G401 (cell line): ENCODE measurements at places on chromosomes 1 and 21.

DNA sequence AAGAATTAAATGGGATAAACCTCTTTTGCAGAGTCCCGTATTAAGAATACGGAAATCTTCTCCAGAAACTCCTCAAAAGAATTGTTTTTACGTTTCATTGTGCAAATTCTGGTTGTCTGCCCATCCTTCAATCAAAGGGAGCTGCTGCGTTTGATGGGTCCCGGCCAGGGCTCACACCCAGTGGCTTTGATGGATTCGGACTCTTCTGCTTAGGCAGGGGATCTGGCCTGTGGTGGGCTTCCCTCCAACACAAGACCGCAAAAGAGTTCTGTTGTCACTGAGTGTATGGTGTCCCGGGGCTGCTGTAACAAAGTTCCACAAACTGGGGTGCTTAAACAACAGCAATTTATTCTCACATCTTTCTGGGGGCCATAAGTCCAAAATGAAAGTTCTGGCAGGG is 402.0 kb downstream of the PCP4 start:
- DNase-seq, result no peak

DNA sequence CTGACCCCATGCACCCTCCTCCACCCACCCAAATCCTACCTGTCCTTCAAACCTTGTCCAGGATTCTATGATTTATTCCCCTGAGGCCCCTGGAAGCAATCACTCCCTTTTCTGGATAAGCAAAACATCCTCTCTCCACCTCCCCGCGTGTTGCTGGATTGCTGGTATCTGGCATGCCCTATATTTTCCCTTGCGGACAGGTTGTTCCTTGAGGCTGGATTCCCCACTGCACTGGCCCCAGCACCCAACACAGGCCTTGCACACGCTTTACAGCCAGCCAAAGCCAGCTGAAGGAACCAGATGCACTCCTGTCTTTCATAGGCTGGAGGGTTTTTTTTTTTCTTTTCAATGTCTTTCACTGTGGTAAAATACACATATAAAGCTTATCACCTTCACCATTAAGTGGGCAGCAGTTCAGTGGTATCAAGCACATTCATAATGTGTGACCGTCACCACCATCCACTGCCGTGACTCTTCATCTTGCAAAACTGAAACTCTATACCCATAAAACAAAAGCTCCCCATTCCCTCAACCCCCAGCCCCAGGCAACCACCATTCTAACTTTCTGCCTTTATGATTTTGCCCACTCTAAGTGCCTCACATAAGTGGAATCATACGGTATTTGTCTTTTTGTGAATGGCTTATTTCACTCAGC is 50.9 kb downstream of the TOR1AIP2 start:
- no peak for DNase-seq

GRCh38 chr1:25786887-25787759 is 12.9 kb upstream of the SELENON start:
- DNase-seq, result no peak

DNA sequence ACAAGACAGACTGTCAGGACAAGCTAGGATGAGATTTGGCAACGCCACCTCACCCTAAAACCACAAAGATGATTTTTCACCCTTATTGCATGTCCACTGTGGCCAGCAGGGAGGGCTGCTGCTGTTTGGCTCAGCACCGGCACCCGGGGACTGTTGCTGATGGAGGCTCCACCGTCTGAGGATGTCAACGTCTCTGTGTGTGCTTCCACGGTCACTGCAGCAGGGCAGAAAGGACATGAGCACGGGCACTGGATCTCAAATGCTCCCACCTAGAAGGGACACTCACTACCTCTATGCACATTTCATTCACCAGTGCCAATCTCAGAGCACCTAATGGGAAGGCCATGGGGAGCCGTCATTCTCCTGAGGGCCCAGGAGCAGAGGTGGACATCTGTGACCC is 599.6 kb downstream of the PTPRU start:
- no peak for DNase-seq
